ENCODE measurements at places on chromosomes 16 and 17. TPM values are rescaled to one million over a fixed set of nuclear protein-coding genes. Genes with fewer than 3 reads are reported as not detected.

PTGES3L gene
- 0.89 TPM for total RNA-seq

MEIOB gene
- total RNA-seq, result not detected

ITGB4 gene
- 0.30 TPM for total RNA-seq

GJD3 gene
- total RNA-seq, result not detected

ATP2A1 gene
- total RNA-seq, result 1.0 TPM

DYNC1LI2 gene
- 205 TPM for total RNA-seq

TBC1D3G gene
- total RNA-seq, result not detected

CMTM2 gene
- not detected for total RNA-seq

SCRN2 gene
- total RNA-seq, result 52.6 TPM

CCL4L2 gene
- not detected for total RNA-seq

SEPTIN12 gene
- total RNA-seq, result not detected

WFDC1 gene
- 12.5 TPM for total RNA-seq

PRAC1 gene
- total RNA-seq, result not detected

NFATC2IP gene
- total RNA-seq, result 8.3 TPM

NR1D1 gene
- total RNA-seq, result 0.89 TPM

DGKE gene
- 5.9 TPM for total RNA-seq

PYDC1 gene
- not detected for total RNA-seq

All from smooth muscle cell of the umbilical artery (primary cell).